Activated CD8-positive, alpha-beta memory T cell treated with anti-CD3 and anti-CD28 coated beads for 48 hours (primary cell): ENCODE measurements at places on chromosomes 5 and 9.

- DNase-seq: no peak
Measured at GRCh38 chr5:106121972-106122605, 1548.6 kb downstream of the EFNA5 start.

DNA sequence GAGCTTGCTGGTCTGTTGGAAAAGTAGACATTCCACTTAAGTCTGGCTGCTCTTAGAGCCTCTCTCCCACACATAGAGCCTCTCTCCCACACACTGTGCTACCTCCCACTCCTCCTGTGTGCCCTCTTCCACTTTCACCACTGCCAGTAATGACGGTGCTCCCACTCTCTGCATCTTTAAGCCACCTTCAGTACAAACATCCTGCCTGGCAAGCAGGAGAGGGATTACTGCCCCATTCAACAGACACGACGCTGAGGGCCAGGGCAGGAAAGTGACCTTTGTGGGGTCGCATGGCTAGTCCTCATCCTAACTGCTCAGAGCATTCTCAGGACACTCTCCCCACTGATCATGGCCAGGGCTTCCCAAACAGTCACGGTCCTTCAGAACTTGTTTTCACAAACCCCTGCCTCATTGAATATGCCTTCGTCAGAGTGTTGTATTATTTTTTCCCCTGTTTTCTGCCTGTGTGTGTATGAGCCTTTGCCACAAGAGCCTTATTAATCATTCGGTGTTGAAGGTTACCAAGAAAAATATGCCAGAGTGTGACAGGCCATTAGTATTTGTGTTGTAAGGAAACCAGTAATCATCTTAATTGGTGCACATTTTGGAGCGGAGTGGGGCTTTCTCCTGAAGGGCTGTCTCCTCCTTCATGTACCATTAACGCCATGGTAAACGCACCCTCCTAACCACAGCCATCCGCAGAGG, 87.1 kb upstream of the SAP30L start:
- DNase-seq: no peak

DNA sequence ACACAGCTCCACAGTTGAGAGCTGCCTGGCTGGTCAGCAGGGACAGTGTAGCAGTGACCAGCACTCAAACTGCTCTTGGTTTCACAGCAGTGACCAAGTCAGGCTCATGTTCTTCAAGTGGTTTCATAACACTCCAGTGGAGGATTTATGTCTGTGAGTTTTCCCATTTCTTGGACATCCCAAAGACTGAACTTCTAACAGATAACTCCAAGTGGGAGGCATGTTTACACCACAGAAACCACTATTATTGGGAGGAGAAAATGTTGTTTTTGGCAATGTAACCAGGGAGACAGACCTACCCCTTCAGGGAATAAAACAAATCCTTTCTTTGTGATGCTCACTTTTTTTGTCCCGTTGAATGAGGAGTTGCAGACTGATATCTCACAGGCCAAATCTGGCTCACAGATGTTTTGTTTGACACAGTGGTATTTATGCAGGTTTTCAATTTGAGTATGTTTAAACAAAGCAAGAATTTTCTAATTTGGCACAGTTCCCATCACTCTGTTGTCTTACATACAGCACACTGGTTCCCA, 141.5 kb downstream of the RMI1 start:
- no peak for DNase-seq

- DNase-seq: no peak
Measured at GRCh38 chr5:163614787-163615186, 109.4 kb downstream of the MAT2B start.

- DNase-seq: no peak
Measured at GRCh38 chr9:19154135-19154612, 26.9 kb upstream of the PLIN2 start.

- no peak for DNase-seq
Measured at GRCh38 chr9:106886111-106887046, 23.4 kb downstream of the ZNF462 start.

GRCh38 chr5:123605822-123606221, 93.8 kb downstream of the CSNK1G3 start:
- DNase-seq: no peak

- no peak for DNase-seq
Measured at GRCh38 chr5:80116000-80116399, 80.9 kb downstream of the THBS4 start.

DNA sequence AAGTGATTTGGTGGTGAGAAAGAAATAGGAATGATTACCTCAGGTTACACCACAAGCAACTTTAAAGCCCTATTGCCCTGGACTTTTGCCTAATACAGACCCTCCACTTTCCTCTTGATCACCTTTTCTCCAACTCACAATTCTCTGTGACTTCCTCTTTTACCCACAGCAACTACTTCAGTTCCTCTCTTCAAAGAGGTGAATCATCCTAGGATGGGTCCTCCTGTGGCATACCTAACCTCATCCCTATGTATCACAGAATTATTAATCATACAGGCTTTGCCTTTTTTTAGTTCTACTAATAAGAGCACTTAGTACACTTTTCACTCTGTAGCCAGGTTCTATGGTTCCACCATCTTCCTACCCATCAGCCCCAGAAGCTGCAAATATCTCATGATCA, 19.6 kb upstream of the INSL6 start:
- no peak for DNase-seq

DNA sequence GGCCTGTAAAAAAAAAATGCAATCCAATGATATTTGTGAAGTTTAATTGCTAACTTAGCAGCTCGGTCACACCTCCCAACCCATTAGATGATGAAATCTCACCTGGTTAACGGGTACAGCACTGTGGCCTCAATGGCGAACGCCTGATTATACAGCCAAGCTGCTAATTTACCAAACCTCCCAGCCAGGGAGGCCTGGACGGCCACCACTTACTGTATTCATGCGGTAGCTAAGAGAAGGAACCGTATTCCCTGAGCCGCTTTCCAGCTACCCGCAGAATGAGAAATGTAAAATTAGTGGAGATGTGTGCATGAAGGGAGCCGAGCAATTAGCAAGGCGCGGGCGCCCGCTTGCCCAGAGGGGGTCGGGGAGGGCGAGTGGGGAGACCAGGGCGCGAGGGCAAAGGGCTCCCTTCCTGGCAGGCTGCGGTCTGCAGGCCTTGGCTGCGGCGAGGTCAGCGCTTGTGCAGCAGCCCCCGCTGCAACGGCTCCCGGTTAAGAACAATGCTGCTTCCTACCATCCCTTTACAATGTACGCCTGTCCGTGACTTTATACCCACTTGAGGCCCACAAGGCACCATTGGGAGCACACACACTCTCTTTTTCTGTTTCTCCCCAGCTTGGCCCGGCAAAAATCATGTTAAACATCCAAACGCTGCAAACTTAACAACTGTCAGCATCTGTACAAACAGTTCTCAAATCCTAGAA, 70.4 kb upstream of the TBCA start:
- no peak for DNase-seq

DNA sequence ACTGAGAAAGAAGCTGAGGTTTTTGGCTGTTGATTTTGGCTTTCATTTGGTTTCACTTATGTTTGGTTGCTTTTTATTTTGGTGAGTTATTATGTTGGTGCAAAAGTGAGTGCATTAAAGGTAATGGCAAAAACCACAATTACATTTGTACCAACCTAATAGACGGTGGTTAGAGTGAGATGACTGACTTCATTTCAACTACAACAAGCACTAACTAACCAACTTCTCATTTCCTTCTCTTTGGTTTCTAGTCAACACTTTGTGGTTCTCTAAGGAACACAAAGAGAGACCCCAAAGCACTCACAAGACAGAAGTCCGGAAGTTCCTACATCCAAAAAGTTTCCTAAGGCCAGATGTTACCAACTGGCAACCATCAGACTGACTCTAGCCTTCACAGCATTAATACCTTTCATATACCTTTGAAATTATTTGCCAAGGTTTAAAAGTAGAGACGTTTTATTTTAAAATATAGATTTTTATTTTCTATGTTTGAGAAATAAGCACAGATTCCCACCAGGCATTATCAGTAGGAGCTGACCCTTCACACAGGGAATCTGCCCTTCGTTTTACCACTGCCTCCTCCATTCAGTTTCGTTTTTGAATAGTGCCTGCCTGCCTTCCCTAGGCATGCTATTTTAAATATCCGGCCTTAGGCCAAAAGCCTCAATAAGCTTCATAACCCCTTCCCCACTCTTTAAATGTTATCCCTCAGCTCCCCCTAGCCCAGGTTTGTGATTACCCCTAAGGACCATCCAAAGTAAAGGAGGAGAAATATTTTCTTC, 301.1 kb upstream of the PTGER4 start:
- no peak for DNase-seq

- DNase-seq: no peak
Measured at GRCh38 chr9:108277216-108277615, 578.6 kb downstream of the ACTL7B start.

- DNase-seq: no peak
Measured at GRCh38 chr5:39370555-39371366, 6.5 kb upstream of the C9 start.
